IMR-90 (cell line): ENCODE measurements at places on chromosomes 5 and 9. TPM values are rescaled to one million over a fixed set of nuclear protein-coding genes. Genes with fewer than 3 reads are reported as not detected.
A peak's percentile ranks its signal among the peaks of the same experiment; 100 is the strongest.

GRCh38 chr9:134366223-134367031 lies 40.2 kb downstream of the RXRA start:
- DNase-seq = peak; percentile 83

- no peak for DNase-seq
These were observed 11.3 kb downstream of the C9orf50 start for GRCh38 chr9:129609486-129610212.

DNA sequence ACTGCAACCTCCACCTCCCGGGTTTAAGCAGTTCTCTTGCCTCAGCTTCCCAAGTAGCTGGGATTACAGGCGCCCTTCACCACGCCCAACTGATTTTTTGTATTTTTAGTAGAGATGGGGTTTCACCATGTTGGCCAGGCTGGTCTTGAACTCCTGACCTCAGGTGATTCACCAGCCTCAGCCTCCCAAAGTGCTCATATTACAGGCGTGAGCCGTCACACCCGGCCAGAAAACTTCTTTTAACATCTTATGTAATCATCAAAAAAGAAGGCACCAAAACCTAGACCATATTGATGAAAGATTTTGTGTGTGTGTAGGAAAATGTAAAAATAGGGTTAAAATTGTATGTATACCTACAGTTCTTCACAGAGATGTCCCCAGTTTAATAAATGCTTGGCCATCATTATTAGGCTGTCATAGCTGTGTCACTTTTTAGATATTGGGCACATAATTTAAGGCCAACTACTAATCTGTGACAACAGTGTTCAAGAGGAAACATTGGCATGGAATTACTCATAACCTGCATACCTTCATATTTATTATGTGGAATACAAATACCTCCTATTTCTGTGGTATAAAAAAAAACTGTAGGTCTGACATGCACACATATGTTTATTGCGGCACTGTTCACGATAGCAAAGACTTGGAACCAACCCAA lies 44.4 kb downstream of the RAD50 start:
- peak; percentile 6 for DNase-seq

- DNase-seq = no peak
These were observed 105.7 kb downstream of the SPRY4 start for GRCh38 chr5:142219146-142219545.

DNA sequence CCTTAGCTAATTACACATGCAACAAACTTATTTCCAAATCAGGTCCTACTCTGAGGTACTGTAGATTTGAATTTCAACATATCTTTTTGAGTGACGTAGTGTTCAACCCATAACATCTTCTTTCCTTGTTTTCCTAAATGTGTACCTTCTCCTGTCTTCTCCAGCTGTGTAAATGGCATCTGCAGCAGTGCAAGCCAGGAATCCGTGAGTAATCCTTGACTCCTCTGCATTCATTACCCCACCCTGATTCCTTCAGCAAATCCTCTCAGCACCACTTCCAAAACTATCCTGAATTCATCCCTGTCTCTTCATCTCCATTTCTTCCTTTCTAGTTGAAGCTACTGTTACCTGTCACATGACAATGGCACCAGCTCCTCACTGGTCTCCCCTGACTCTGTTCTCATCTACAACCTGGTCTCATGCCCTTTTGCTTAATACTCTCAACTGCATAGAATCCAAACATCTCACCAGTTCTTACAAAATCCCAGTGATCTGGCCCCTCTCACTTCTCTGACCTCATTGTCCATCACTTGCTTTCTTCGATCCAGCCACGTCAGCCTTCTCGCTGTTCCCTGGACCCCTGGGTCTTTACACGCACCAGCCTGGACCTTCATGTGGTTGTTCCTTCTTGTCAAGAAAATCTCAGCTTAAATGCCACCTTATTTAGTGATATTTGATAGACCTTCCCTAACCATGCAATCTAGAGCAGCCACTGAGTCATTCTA lies 14.6 kb upstream of the TRAF1 start:
- peak; percentile 60 for DNase-seq

GRCh38 chr5:134638760-134639201 lies 6.2 kb upstream of the SAR1B start:
- no peak for DNase-seq

DNA sequence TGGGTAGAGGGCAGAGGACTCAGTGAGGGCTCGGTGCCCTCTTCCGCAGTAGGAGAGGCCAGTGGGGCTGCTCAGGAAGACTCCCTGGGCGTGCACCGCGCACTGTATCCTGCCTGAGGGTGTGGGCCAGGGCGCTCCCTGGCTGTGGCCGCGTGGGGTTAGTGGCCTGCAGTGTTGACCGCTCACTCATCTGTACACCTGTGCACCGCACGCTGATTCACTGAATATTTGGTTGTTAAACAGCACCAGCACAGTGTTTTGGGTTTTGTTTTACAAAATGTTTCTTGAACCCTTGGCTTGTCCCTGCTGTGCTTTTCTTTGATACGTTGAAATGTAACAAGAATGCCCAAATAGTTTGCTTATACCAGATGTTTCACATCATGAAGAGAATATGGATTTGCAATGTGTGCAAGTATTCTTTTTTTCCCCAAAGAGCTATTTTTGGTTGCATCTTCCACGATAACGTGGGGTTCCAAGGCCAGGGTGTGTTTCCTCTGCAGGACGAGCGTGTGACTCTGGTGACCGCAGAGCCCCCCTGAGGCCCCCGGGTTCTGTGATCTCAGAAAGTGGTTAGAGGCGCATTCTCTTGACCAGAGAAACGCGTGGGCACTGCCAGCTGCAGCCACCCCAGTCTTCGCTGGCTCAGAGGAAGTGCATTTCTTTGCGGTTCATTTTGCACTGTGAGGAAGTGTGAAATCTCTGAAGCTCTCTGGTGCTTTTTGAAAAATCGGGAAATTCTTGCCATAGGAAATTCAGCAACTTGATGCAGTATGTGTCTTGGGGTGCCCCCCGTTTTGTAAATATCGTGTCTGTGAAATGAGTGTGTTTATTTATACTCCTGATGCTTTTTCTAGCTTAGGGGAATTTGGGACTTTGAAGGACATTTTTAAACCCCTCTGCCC lies 46.9 kb downstream of the AHRR start:
- peak; percentile 98 for DNase-seq

DNA sequence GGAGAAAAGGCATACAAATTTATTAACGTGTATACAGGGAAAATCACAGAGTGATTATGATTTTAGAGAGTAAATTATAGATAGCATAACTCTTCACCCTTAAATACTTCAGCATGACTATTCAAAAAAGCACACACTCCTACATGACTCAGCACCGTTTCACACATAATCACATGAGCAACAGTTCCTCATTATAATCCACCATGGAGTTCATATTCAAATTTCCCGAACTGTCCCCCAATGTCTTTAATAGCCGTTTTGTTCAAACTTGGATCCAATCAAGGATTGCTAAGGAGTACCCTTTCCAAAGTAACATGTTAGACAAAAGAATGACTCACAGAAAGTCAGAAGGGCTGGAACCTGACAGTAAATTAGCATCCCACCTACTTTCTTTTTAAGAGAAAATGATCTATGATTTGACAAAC lies 32.1 kb downstream of the RAPGEF1 start:
- DNase-seq = peak; percentile 81

- DNase-seq = peak; percentile 99
These were observed 138.8 kb upstream of the COL5A1 start for GRCh38 chr9:134502809-134503211.

GRCh38 chr9:113568571-113569321 lies 105.2 kb downstream of the RGS3 start:
- peak; percentile 43 for DNase-seq

GRCh38 chr5:74251141-74252035 lies 389.1 kb downstream of the ENC1 start:
- DNase-seq = peak; percentile 96

DNA sequence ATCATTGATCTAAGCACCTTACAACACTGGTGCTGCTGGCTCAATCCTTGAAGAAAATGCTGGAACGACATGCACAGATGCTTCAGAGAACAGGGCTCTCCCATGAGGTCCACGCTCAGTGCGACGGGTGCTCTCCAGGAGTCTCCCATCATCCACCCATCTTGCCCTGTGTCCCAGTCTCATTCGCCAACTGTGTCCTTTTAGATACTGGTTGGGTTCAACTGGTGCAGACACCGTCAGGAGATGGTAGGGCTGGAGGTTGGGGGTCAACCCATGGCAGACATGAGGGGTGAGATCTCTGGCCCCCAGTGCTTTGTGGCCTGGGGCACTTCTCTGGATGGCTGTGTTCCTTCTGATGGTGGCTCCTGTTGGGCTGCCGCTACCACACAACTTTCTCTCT lies 1.6 kb upstream of the OBP2B start:
- no peak for DNase-seq

GRCh38 chr5:57878301-57878722 lies 395.7 kb upstream of the ACTBL2 start:
- DNase-seq = no peak

GRCh38 chr9:134515026-134515821 lies 126.4 kb upstream of the COL5A1 start:
- DNase-seq = peak; percentile 58

- DNase-seq = peak; percentile 87
These were observed 61.8 kb downstream of the COX7C start for GRCh38 chr5:86679529-86679928.

- DNase-seq = peak; percentile 60
These were observed 29.5 kb upstream of the TGFBR1 start for GRCh38 chr9:99075246-99075912.

DNA sequence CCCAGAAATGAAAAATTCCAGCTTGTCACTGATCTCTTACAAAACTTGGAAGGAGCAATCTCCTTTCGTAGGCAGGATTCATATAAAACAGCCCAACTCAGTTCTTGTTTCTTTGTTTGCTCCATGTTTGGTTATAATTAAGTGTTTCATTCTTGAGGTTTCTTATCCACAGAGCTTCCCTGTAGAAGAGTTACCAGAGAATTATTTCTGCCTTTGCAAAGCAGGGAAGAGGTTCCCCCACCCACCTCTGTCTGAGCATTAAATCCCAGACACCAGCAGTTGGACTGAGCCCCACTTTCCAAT lies 34.1 kb upstream of the RAI14 start:
- DNase-seq = peak; percentile 36

KCNMB1 gene
- not detected in 2 replicates for polyA plus RNA-seq

LIX1 gene
- not detected in 2 replicates for polyA plus RNA-seq

APBA1 gene
- 5.1 and 8.8 TPM in 2 replicates for polyA plus RNA-seq

TARS1 gene
- polyA plus RNA-seq = 68.4 and 90.8 TPM in 2 replicates

TAF11L5 gene
- not detected in 2 replicates for polyA plus RNA-seq

CTSL gene
- polyA plus RNA-seq = 104 and 112 TPM in 2 replicates
